ENCODE measurements at places on chromosomes 2 and 18.

DNA sequence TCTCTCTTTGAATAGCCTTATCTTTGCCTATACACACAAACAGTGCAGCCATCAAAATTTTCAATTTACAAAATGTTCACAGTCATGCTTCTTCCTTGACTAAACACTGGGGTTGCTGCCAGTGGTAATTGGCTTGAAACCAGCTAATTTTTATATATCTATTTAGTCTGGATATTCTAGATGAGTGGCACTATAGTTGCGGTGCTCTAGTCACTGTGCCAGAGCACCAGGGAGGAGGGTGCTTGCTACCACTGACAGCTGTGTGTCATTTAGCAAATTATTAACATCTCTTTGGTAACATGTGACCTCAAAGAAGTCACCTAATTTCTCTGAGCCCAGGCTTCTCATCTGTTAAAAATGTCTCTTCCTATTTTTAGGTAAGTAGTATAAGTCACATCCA lies 130.4 kb downstream of the MEIS1 start:
- DNase-seq: no peak

DNA sequence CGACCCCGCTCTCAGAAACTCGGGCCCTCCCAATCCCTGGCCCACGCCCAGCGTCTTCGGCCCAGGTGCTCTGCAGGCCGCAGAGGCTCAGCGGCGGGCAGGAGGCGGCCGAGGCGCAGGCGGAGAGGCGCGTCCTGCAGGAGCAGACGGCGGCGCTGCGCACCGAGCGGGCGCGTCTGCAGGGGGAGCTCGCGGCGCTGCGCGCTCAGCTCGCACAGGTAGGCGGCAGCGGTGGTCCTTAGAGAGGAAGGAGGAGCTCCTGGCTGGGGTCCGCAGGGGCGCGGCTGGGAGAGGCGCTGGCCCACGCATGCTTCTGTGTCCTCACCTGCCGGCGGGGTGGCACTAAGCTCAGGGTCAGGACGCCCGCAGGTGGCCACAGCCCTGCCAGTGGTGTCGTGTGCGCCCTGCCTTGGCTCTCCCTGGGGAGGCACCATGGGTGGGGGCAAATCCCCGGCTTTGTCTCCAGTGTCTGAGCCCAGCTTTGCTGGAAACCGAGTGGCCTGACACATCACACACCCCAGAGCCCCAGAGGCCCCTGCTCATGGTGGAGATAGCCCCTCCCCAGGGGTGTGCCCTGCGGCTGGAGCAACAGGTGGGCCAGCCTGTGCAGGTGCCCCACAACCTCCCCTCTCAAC lies 14.9 kb upstream of the SNED1 start:
- DNase-seq: no peak

- no peak for DNase-seq
These were observed 10.7 kb downstream of the NT5DC4 start for GRCh38 chr2:112731479-112731878.

DNA sequence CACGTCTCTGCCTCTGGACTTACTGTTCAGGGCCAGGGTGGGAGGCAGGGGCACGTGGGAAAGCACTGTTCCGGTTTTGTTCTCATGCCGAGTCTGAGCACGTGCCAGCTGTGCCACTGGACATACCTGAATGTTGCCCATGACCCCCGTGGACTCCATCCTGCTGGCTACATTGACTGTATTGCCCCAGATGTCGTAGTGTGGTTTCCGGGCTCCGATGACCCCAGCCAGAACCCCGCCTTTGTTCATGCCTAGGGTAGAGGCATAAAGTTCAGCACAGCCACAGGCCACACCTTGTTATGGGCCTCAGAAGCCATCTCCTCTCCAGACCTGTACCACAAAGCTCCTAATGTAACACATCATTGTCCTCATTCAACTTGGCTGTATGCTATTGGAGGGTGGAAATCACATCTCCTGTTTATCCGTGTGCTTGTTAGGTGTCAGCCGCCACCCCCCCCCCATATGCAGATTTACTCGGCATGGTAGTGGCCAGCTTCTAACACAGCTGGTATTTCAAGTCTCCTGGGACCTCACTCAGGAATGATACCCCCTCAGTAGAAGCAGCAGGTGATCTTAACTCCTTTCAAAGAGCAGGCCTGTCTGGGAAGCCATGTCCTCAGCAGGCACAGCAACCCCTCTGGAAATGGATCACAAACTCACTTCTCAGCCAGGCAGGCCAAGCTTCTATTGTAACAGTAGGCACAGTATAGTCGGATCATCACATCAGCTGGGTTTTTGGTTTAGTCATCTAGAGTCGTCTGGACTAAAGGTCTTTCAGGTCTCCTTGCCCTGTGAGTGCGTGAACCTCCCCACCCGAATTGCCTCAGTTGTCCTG lies 27.6 kb downstream of the CENPO start:
- no peak for DNase-seq

DNA sequence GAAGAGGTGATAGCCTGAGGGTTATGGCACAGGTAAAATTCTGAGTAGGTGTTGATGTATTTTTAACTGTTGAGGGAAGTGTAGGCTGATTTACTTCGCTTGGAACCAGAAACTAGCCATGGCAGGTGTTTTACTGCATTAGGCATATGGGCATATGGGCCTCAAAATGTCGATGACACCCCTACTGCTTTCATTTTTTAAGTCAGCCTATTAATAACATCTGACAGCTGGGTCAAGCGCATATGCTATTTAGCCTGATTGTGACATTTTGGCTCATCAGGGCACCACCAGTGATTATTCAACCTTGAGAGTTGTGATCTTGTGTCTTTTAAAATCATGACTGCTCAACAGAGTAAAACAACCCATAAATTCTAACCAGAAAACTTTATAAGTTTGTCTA lies 1396.9 kb upstream of the NXPH2 start:
- no peak for DNase-seq

- no peak for DNase-seq
These were observed 1026.2 kb upstream of the ZEB2 start for GRCh38 chr2:145546091-145546490.

DNA sequence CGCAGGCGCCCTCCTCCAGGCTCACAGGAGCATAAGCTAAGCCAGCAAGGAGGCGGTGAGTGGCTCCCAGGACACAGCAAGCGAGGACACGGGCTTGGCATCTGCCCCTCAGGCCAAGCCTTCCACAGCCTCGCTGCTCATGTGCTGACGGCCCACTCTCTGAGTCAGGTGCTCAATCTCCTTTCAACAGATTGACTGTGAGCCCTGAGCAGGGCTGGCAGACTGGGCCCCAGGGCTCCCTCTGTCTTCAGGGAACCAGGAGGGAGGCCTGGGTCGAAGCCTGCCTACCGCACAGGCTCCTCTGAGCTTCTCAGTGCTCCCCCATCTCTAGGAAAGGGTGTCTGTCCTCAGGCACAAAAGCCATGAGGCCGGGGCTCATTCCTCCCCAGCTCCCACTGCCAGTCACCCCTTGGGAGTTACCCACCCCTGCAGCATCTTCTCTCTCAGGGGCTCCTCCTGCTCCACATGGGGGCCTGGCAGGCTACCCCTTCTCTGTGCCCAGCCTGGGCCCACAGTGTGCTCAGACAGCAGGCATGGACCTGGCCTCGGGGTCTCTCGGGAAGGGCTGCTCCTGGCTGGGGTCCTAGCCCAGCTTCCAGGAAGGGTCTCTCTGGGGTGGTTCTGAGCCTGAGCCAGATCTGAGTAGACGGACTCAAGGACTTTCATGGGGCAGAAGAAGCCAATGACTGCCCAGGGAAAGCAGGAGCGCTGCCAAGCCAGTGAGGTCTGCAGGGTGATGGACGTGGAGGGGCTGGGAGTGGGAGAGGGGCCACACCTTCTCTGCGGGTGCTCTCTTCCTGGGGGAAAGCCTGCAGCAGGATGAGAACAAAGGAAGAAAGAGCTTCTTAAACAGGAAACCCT lies 138.0 kb upstream of the GPC1 start:
- peak; percentile 37 for DNase-seq

- DNase-seq: no peak
These were observed 116.1 kb upstream of the CYP1B1 start for GRCh38 chr2:38192046-38192445.

- DNase-seq: no peak
These were observed 19.7 kb upstream of the TLK1 start for GRCh38 chr2:171180229-171180930.

DNA sequence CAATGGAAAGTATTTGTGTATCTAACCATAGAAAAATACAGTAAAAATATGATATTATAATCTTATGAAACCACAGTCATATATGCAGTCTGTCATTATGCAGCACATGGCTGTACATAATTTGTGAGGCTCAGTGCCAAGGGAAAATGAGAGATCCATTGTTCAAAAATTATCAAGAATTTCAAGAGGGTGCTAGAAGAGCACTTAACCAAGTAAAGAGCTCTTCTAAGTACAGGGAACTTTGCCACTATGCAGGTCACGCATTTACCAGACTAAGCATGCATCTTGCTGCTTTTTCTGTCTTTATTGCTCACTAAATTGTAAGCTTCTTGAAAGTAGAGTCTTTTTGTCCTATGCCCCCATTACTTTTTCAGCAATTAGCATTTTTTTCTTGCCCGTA lies 438.0 kb downstream of the LRP1B start:
- DNase-seq: no peak

- DNase-seq: no peak
These were observed 48.8 kb upstream of the ITSN2 start for GRCh38 chr2:24409171-24409570.

DNA sequence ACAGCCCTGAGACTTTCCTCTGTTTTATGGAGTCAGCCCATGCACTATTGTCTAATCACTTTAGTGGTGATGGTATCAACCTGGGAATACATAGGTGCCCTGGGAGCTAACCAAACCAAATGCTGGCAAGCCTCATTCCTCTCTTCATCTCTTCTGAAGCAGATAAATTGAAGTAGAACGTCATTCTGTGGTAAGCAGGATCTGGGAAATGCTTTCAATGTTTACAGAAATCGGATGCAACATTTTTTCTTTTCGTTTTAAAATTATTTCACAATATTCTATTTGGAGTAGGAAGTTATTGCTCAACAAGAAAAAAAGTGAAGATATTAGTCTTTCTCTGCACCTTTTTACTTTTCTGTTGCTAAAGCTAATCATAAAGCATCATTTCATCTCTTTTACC lies 114.2 kb downstream of the RBMS1 start:
- DNase-seq: no peak

GRCh38 chr2:207465894-207466293 lies 63.9 kb upstream of the CREB1 start:
- DNase-seq: no peak

DNA sequence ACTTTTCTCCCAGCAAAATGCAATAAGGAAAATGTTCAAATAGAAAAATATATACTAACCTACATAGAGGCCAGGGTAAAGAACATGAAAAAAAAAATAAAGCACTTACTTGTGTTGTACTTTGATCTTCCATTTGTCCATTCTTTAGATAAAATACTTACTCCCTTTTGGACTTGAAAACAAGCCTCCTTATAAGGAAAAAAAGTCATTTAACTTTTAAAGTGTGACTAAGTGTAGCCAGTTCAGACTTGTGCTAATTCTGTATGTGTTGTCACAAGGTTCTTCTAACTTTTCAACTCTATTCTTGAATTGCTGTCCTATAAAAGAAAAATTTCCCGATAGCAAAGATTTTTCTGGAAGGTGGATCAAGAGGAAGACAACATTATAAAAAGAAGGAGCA lies 23.2 kb downstream of the SLC40A1 start:
- no peak for DNase-seq

DNA sequence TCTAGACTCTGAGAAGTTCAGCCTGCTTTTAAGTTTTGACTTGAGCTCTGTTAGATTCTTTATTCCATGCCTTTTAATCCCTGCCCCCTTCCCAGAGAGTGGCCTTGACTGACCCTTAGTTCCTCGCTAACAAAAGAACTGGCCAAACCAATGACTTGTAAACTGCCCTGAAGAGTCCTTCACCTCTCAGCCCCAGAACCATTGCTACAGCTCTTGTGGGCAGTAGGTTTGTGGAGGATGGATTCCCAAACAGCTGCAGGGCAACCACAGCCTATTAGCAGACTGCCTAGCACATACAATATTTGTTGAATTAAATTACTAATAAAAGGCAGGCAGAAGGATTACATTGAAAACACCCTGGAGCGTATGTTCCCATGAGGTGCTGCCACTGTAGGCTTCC lies 163.9 kb downstream of the MAIP1 start:
- DNase-seq: no peak
